NCI-H1417 treated with DMSO at 0.1 percent for 48 hours (cell line): ENCODE measurements at places on chromosomes 7 and 10.

DNA sequence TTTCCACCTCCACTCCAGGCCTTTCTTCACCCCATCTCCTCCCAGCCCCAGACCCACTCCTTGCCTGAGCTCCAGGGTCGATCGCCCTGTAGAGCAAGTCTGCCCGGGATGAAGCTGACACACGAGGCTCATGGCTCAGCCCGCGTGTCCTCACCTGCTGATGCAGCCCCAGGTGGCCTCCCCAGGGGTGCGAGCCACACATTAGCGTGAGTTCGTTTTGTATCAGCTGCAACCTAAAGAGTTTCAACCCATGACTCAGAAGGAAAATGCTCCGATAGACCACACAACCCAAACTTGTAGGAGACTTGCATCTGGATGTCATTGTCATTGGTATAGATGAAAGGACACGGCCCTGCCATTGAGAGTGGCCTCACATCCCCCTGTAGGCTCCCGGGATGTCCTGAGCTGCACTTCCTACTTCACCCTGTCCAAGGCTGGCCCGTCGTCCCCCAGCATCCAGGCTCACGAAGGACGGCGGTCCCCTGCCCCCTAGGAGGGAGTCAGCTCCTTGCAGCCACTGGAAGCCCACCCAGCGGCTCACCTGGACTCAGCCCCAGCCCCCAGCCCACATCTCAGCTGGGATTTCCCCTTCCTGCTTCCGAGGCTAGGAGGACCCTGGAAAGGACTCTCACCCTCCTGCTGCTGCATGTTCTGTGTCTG, 97.7 kb downstream of the HTR5A start:
- DNase-seq: no peak

GRCh38 chr7:28356619-28357018, 55.7 kb upstream of the CREB5 start:
- DNase-seq: no peak

- no peak for DNase-seq
Observed at GRCh38 chr10:95236068-95236903, 42.2 kb downstream of the ACSM6 start.

DNA sequence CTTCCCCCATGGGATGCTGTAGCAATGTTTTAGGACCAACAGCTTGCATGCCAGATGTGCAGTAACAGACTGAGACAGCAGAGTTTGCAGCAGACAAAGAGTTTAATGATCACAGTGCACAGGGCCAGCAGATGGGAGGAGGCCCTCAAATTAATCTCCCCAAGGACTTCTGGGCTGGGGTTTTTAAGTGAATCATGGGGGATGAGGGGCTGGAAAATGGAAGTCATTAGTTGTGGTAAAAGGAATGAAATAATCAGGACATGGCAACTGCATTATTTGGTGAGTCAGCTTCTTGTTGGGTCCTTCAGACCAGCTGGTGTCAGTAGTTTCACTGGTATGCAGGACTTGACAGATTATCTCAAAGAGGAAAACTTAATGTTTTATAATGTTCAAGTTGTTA, 12.6 kb upstream of the NRBF2 start:
- no peak for DNase-seq

- DNase-seq: no peak
Observed at GRCh38 chr7:159138508-159138907, 6.2 kb downstream of the VIPR2 start.

DNA sequence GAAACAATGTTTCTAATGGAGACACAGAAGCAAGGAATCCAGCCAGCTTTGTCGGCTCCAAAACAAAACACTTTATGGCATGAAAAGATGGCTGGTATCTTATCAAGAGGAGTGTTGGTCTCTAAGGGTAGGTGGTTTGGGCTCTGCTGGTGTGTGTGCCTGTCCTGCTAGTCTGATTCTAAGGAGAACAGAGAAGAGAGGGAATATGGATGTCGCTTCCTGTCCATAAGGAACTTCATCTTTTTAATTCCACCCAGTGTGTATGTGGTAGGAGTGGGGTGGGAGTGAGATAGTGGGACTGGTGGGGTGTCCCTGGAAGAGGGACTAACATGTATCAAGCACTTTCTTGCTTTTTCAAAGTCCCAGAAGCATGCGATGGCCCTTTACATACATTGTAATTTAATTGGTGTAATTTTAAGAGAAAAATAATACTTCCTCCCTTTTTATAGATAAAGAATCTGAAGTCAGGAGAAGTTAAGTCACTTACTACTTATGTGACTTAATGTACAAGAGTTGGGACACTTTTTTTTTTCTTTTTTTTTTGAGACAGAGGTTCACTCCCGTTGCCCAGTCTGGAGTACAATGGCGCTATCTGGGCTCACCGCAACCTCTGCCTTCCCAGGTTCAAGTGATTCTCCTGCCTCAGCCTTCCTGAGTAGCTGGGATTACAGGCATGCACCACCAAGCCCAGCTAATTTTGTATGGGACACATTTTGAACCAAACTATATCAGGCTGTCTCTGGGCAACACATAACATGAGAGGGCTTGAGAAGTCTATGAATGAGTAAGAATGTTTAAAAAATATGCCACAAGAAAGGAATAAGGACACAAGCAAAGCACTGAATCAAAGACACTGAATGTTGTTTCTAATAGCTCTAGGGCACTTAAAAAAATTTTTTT, 18.8 kb downstream of the NT5C3A start:
- DNase-seq: no peak

DNA sequence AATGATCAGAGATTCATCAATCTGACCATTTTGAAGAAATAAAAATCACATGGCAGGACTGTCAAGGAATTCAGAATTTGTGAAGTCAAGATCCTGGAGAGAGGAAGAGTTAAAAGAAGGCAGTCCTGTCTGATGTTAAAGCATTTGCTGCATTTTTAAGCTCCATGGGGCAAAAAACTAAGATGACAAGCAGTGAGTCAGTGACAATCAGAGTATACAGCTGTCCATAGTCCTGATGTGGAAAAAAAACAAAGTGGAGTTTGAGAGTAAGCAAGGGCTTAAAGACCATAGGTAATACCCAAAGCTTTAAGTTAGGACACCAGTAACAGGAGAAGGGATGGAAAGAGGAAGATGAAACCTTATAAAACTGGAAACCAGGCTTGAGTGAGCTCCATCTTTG, 412.7 kb upstream of the ANKRD30A start:
- no peak for DNase-seq

DNA sequence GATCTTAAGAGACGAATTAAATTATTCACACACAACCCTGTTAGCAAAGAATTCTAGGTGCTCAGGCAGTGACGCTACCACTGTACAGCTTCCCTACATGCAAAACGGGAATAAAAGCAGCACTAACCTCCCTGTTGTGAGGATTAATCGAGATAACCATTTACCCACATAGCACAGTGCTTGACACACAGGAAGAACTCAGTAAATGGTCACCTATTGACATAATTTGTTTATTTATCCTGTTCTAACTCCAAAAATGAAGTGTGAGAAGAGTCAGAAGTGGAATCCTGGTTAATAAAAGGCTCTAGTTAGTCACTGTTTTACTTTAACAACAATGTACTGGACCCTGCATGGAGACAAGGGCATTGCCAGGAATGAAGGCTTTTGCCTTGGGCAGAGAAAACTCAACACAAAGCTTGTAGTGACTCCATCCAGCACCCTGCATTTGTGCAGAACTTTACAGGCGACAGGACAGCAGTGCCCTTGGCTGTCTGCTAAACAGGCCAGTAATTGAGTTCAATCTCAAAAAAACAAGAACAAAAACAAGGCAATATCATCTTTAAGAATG, 103.8 kb downstream of the SORBS1 start:
- no peak for DNase-seq
